Left ventricle myocardium inferior (tissue), 1 donor: ENCODE measurements at places on chromosomes 1 and 21.

- DNase-seq: no peak
Observed at GRCh38 chr1:79264285-79264684, 257.8 kb upstream of the ADGRL4 start.

- DNase-seq: no peak
Observed at GRCh38 chr1:150173141-150173585, 23.4 kb downstream of the PLEKHO1 start.

DNA sequence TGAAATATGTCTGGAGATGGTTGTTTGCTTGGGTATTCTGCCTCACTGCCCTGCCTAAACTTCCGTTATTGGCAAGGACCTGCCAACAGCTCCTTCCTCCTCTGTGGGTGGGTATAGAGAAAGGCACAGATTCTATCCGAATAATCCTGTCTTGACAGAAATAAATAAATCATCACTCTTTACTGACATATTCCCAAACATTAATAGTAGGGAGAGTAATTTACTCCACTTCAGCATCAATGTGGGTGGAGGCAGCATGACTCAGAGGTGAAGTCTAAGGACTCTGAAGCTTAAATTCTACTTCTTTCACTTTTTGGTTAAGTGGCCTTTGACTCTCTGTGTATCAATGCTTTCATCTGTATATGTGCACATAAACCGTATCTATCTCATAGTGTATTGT is 2.9 kb downstream of the CD84 start:
- DNase-seq: no peak

DNA sequence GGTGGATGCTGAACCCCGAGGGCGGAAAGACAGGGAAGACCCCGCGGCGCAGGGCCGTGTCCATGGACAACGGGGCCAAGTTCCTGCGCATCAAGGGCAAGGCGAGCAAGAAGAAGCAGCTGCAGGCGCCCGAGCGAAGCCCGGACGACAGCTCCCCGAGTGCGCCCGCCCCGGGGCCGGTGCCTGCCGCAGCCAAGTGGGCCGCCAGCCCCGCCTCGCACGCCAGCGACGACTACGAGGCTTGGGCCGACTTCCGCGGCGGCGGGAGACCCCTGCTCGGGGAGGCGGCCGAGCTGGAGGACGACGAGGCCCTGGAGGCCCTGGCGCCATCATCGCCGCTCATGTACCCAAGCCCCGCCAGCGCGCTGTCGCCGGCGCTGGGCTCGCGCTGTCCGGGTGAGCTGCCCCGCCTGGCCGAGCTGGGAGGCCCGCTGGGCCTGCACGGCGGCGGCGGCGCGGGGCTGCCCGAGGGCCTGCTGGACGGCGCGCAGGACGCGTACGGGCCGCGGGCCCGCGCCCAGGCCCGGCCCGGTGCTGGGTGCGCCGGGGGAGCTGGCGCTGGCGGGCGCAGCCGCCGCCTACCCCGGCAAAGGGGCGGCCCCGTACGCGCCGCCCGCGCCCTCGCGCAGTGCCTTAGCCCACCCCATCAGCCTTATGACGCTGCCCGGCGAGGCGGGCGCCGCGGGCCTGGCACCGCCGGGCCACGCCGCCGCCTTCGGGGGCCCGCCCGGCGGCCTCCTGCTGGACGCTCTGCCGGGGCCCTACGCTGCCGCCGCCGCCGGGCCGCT is 20.7 kb downstream of the FOXO6 start:
- DNase-seq: no peak

DNA sequence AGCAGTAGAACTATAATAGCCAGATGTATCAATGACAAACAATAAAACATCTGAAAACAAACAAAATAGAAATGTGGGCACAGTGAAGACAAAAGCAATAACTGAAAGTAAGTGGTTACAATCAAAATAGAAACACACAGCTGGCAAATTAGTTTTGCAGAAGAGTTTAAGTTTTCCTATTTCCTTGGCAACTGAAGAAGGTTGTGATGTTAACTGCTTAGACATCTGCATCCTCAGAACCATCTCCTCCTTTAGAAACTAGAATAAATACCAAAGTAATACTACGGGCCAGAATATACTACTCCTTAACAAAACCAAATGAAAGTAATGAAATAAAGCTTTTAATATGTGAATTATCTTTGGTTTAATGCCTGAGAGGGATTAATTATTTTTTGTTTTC is 605.5 kb downstream of the LTN1 start:
- DNase-seq: no peak

GRCh38 chr21:27001526-27001925 is 34.6 kb upstream of the ADAMTS5 start:
- DNase-seq: no peak

- DNase-seq: no peak
Observed at GRCh38 chr1:117106478-117106877, 15.1 kb downstream of the TRIM45 start.

DNA sequence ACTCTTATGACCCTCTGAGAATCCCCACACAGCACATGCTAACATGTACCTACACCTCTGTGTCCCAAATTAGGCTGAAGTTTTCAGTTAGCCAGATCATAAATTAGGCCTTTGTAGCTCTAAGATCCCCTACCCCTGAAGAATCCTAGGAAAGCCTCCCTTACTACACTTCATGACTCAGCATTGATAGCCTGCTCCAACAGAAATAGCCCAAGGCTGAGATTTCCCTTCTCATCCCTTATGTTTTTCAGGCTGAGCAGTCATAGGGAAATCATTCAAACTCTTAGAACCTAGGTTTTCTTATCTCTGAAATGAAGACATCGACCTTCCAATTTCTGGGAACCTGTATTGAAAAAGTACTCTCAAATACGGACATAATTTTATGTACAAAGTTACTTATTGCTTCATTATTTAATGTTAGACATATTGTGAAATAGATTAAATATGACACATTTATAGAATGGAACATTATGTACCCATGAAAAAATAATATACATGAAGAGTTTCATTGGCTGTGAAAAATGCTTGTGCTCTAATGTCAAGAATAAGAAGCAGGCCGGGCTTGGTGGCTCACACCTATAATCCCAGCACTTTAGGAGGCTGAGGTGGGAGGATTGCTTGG is 122.4 kb upstream of the UBE2U start:
- no peak for DNase-seq

GRCh38 chr1:100769906-100770646 is 50.5 kb downstream of the VCAM1 start:
- DNase-seq: no peak

- DNase-seq: no peak
Observed at GRCh38 chr1:111848852-111849545, 93.3 kb downstream of the DDX20 start.

- no peak for DNase-seq
Observed at GRCh38 chr1:78790174-78790573, 140.5 kb downstream of the IFI44 start.

DNA sequence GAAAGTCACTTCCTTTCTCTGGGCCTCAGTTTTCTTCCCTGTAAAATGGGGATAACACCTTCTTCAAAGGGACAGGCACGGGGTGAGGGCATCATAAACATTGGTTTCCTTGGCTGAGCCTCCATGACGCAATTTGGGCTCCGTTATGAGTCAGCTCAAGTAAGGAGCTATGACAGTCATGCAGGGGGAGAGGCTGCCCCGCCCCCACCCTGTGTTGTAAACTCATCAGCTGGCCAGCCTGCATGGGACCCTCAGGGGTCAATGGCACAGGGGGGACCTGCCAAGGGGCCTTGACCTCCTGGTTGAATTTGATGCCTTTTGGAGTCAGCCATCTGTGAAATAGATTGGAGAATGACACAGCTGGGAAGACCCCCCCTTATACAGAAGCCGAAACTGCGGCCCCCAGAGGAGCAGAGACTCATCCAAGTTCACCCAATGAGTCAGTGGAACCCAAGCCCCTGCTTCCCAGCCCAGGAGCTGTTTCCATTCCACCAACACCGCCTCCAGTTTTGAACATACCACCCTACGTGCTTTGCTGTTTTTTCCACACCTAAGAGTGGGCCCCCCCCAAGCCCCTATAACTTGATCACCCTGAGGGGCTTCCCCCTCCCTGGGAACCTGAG is 36.8 kb upstream of the RUNX3 start:
- DNase-seq: no peak

GRCh38 chr1:204944662-204945061 is 74.0 kb downstream of the NFASC start:
- no peak for DNase-seq

DNA sequence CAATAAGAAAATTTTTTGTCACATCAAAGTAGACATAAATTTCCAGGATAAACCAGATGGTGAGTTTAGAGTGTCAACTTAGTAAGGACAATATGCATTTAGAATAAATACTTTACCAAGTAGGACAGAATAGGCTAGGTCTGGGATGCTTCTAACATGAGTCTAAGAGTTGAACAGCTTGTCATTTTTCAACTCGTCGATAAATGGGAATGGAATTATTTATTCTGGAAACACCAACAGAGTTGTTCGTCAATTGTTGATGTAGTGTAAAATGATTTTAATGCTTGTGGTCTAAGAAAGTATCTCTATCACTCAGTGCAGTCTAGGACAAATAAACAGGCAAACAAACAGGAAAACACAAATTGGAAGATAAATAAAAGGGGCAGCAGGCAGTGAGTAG is 358.4 kb upstream of the ST6GALNAC5 start:
- DNase-seq: no peak

- no peak for DNase-seq
Observed at GRCh38 chr1:84350104-84350503, 48.2 kb upstream of the DNASE2B start.

DNA sequence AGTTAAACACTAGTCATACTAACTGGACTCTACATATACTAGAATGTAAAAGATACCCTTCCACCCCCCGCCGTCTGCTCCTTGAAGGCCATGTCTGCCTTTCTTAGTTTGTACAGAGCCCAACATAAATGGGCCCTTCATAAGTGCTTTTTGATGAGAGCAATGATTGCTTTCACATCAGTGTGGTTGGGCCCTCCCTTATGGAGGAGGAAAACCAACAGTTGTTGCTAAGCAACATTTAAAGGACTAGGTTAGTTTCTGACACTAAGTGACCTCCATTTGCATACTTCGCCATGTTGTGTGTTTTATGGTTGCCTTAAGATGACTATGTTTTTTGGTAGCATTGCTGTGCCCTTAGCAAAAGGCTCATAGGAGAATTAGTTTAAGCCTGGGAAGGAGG is 182.0 kb upstream of the SGIP1 start:
- DNase-seq: no peak

DNA sequence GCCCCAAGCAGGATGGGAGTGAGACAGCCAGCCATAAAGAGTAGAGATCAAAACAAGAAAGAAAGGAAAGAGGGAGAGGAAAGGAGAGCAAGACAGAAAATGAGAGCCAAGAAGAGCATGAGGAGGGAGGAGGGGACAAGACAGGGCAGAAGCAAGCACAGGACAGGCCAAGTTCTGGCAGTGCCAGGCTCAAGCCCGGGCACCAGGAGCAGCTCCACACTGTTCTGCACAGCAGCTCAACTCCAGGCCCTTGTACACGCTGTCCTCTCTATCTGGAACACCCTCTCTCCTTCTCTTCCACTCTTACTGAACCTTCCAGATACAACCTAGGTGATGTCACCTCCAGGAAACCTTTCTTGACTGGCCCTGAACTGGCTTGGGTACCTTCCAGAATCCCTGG is 11.7 kb downstream of the IFFO2 start:
- DNase-seq: no peak

DNA sequence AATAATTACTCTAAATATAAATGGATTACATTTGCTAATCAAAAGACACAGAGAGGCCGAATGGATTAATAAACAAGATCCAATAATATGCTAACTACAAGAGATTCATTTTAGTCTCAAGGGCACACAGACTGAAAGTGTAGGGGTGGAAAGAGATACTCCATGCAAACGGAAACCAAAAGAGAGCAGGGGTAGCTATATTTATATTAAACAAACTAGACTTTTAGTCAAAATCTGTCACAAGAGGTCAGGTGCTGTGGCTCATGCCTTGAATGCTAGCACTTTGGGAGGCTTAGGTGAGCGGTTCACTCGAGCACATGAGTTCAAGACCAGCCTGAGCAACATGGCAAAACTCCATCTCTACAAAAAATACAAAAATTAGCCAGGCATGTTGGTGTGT is 33.6 kb upstream of the DISP1 start:
- DNase-seq: no peak

GRCh38 chr1:91944087-91944486 is 5.1 kb upstream of the BRDT start:
- DNase-seq: no peak

DNA sequence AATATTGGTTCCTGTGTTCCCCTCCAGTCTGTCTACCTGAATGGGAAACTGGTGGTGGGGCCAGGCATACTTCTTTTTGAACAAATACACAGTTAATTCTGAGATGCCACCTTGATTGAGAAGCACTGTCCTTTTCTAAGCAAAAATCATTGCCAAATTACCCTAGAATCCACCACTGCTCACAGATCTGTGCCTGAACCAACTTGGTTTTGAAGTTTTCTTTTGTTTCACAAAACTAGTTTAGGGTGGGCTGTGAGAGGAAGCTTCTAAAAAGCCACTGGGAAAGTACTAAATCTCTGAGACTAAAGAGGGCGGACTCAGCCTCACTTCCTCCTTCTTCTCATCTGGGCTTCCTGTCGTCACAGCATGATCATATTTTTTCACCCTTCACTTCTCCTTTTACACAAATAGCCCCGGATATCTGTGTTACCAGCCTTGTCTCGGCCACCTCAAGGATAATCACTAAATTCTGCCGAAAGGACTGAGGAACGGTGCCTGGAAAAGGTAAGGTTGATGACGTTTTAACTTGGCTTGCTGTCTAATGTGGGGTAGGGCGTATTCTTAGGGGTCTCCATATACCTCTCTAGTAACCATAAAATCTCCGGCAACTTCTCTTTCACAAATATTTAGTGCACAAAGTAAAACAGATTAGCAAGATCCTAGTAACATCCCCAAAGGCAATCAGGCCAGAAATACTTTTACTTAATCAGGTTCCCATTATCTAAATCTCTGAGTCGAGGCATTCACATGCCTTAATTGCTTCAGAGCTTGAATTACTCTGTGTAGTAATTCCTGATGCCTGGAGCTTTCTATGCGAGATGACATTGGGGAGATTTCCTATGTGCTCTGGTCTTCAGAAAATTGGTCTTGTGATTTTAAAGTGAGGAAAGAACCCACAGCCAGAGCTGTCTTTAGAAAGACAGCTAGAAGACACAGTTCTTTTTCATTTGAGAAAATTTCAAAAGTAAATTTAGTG is at the start of gene CD53:
Gene CD53 (plus strand): TSS at position 404 of the 976 bp plus-strand sequence. CDS start 18,261 bp downstream, outside the sequence.
- no peak for DNase-seq

GRCh38 chr21:42956824-42957630 is 17.3 kb upstream of the PKNOX1 start:
- no peak for DNase-seq

- no peak for DNase-seq
Observed at GRCh38 chr1:201877877-201878401, 10.8 kb upstream of the SHISA4 start.

- no peak for DNase-seq
Observed at GRCh38 chr1:161884475-161884874, 118.4 kb downstream of the ATF6 start.

GRCh38 chr1:29896791-29897714 is 660.7 kb downstream of the PTPRU start:
- DNase-seq: no peak

DNA sequence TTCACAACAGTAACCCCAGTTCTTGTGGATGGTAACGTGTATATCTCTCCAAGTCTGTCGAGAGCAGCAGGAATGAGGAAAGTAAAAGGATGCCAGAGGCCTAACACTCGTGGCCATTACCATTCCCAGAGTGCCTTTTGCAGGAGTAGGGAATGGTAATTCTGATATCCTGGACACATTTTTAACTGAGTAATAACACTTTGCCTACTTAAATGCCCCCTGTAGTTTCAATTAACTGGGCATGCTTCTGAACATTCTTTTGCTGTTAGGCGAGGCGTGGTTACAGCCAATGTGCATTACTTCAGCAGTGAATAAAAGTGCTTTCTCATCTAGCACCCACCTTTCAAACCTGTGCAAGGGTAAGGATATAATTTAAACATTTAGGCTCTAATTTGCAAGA is 258.5 kb upstream of the ADGRL2 start:
- no peak for DNase-seq

- DNase-seq: no peak
Observed at GRCh38 chr1:192147696-192148095, 10.6 kb upstream of the RGS18 start.
